ENCODE measurements at places on chromosomes 7 and 10.
A peak's percentile ranks its signal among the peaks of the same experiment; 100 is the strongest.

- DNase-seq = no peak
Measured at GRCh38 chr7:152975076-152975475, 215.5 kb downstream of the ACTR3B start.

DNA sequence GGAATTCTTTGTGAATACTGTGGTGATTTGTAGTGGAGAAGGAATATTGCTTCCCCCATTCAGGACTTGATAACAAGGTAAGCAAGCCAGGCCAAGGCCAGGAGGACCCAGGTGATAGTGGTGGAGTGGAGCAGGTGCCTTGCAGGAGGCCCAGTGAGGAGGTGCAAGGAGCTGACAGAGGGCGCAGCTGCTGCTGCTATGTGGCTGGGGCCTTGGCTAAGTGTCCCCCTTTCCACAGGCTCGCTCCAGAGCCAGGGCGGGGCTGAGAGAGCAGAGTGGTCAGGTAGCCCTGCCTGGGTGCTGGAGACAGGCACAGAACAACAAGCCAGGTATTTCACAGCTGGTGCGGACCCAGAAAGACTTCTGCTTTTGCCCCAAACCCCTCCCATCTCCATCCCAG, 162.9 kb downstream of the EGFR start:
- no peak for DNase-seq

DNA sequence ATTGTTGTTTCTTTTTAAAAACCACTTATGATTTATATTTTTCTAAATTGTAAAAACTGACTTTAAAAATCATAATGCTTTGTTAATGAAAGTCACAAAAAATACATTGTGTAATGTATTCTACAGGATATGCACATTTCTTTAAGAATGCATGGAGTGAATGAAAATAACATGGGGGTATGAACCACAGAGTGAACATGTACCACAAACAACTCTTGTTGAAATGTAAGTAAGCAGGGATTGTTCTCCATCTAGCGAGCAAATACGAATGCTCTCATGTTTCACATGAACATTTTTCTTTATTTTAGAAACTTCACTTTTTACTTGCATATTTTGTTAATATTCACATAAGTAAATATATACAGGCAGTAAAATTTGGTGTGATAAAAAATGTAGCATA, 35.6 kb upstream of the LAMB4 start:
- no peak for DNase-seq

DNA sequence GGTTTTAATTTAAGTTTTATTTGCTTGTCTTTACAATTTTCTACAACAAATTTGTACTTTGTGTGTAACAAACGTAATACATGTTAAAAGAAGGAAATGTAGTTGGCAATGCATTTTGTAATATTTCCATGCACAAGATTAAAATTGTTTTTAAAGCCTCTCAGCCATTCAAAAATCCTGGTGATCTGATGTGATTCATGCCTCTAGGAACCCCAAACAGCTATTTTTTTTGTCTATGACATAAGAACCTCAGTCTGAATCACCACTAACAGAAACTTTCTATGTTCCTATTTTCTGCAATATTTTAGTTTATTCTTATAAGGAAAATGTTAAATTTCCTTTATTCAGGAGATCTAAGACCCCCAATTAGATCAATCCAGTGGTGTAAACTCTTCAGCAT, 183.1 kb upstream of the YAE1 start:
- no peak for DNase-seq

DNA sequence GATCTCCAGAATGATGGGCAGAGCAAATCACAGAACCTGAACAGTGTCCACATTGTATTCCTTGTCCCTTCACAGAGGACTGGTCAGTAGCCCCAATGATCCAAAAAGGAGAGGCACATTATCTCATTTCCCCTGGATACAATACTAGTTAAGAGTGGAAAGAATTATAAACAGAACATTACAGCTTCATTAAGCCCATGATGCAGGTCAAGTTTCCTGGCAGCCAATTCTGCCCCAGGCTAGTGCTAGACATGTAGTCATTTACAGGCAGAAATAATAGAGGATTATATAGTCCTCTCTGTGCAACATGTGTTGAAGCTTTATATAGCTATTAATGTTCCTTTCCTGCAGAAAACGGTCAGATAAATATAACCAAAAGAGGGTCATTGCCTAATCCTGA, 124.3 kb upstream of the WNT16 start:
- DNase-seq = peak; percentile 10

- peak; percentile 96 for DNase-seq
Measured at GRCh38 chr7:25951414-25952260, 200.4 kb upstream of the NFE2L3 start.

GRCh38 chr7:143408686-143409561, at the start of gene EPHA1:
Gene EPHA1, minus strand, starts transcription at chr7:143408856. Its CDS starts 51 bp downstream, at chr7:143408805.
- DNase-seq = peak; percentile 81

GRCh38 chr7:128084896-128085608, 53.8 kb upstream of the LRRC4 start:
- no peak for DNase-seq

DNA sequence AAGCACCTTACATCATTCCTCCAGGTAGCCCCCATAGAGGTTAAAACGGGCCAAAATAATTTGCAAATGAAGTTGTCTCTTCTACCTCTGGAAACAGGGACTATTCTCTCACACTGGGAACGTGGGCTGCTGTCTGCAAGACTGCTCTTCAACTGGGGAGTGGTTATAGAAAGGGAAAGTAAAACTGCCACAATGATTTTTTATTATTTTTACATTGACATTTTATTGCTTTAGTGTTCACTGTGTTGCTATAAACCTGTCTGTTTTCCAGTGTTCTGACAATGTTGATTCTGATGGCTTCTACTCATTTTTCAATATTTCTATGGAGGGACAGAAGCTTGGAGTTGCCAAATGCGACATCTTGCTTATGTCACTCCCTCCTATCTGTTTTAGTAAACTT, 115.1 kb upstream of the ANTXRL start:
- DNase-seq = no peak

- no peak for DNase-seq
Measured at GRCh38 chr10:128689667-128690066, 563.4 kb upstream of the MKI67 start.

- DNase-seq = no peak
Measured at GRCh38 chr7:103877565-103877964, 111.9 kb downstream of the RELN start.

- DNase-seq = no peak
Measured at GRCh38 chr7:29806995-29807841, 910 bp downstream of the WIPF3 start.

GRCh38 chr10:81095238-81095637, 557.5 kb downstream of the SH2D4B start:
- no peak for DNase-seq

All from NCI-H1105 treated with DMSO at 0.1 percent for 48 hours (cell line).